ENCODE measurements at places on chromosomes 2 and 18.

DNA sequence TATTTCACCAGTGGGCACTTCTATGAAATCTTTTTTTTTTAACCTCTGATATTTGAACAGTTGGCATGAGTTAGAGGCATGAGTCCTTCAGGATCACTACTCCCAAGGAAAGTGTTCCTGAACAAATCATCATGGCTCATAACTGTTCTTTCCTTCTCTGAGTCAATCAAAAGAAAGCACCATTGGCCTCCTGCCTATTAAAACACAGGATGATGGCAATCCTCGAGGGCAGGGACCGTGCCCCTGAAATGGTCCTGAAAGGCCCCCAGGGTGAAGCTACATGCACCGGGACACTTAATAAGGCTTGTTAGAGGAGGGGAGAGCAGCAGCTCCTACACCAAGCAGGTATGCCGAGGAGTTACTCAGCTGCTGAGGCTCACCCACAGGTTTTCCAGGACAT, 43.5 kb downstream of the SLC14A2 start:
- DNase-seq = peak; percentile 28

DNA sequence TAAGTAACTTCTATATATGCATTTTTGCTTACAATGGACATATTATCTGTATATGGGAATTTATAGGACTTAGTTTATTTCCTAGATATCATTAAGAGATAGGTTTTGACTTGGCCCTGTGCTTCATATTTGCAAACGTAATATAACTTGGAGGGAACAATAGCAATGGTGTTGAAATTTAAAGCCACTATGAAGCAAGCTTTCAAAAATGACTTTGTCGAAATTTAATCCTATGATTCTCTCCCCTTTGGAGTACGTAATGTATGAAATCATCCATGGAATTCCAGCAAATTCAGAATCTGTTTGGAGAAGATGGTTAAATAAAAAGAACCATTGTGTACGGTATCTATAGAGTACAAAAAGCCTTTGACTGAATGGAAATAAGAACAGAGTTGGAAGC, 486.3 kb downstream of the ARHGAP15 start:
- no peak for DNase-seq

GRCh38 chr2:38243186-38243880, 133.7 kb downstream of the ATL2 start:
- DNase-seq = no peak

DNA sequence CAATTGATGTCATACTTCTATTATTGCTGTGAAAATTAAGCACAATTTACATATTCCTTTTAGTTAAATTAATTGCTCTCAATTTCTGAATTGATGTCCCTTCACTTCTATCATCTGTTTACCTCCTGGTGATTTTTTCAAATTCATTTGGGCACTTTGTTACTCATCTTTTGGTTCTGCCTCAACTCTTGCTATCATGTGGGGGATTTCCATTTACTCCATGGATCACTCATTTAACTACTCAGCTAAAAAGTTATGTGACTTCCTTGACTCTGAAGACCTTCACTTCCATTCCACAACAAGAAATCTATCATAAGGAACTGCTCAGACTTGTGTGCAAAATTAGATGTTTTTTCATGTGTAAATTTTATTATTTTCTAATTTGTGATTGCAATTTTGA, 126.2 kb downstream of the EHBP1 start:
- no peak for DNase-seq

DNA sequence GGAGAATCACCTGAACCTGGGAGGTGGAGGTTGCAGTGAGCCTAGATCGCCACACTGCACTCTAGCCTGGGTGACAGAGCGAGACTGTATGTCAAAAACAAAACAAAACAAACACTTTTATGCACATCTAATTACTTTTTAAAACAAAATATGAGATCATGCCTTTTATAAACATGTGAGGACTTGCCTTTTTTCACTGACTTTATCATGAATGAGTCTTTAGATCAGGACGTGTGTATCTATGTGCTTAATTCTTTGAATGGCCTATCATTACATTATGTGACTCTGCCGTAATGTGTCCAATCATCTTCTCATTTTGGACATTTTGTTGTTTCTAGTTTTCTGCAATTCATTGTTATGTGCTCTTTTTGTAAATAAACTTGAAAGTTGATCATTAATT, 58.7 kb downstream of the FAM117B start:
- DNase-seq = no peak

GRCh38 chr2:567865-568638, 109.2 kb downstream of the TMEM18 start:
- DNase-seq = peak; percentile 68

DNA sequence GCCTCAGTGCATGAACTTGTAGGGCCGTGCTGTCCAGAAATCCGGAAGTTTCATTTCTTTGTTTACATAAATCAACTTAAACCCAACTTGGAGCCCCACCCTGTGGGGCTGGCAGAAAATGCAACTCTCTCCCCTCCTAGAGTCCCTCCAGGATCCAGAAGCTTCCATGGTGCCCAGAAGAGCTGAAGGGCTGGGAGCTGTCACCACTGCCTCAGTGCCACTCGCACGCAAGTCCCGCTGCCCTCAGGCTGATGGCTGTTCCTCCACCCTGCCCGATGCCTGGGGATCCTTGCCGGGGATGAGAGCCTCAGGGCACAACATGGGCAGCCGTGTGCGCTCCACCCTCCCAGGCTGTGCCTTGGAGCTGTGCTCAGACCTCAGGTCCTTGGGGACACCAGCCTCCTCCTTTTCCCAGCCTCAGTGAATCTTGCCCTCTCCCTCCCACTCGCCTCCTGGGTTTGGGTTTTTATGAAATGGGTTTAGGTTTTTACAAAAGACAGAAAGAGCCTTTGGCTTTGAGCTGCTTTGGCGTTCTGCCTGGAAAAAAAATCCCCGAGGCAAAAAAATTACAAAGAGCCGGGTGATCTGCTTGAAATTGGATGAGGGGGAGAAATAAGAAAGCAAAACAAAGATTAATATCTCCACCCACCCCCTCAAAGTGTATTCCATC, 155.2 kb downstream of the TWIST2 start:
- DNase-seq = peak; percentile 35

- DNase-seq = no peak
These were observed 369.8 kb upstream of the SOX11 start for GRCh38 chr2:5322396-5322795.

- DNase-seq = no peak
These were observed 104.9 kb upstream of the CAVIN2 start for GRCh38 chr2:191951832-191952231.

- no peak for DNase-seq
These were observed 79.2 kb upstream of the MSH2 start for GRCh38 chr2:47323822-47324171.

DNA sequence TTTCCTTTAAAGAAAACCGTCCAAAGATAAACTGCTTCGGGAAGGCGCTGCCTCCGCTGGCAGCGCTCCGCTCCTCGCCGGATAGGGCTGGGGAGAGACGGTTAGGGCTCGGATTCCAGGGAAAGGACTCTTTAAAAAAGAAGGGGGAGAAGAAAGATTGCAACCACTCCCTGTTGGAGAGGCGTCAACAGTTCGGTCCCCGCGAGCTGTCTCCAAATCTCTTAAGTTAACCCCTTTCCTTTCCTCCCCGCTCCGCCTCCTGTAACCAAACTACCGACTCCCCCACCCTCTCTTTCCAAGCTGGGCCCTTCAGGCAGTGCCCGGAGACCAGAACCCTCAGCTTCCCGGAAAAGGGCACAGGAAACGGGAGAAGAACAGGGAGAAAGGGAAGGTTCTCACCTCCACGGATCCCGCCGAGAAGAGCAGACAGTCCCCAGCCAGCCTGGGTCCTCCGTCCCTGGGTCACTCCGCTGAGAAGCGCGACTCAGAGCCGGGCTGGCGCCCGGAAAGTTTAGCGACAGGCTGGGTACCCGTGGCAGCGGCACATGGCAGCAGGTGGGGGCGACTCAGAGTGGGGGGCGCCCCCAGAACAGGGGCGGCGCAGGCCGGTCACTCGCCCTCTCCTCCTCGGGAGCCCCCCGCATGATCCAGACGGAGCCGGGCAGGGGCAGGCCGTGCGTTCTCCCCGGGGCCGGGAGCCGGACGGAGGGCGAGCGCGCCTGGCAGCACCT, 675 bp downstream of the FZD5 start:
- no peak for DNase-seq

- DNase-seq = no peak
These were observed 38.1 kb downstream of the PLEK start for GRCh38 chr2:68403199-68403644.

GRCh38 chr2:164285576-164285975, 335.7 kb downstream of the GRB14 start:
- DNase-seq = no peak

- DNase-seq = peak; percentile 82
These were observed 37.2 kb upstream of the CFAP36 start for GRCh38 chr2:55482186-55482884.

GRCh38 chr2:125643585-125643984, 1012.4 kb upstream of the GYPC start:
- no peak for DNase-seq

DNA sequence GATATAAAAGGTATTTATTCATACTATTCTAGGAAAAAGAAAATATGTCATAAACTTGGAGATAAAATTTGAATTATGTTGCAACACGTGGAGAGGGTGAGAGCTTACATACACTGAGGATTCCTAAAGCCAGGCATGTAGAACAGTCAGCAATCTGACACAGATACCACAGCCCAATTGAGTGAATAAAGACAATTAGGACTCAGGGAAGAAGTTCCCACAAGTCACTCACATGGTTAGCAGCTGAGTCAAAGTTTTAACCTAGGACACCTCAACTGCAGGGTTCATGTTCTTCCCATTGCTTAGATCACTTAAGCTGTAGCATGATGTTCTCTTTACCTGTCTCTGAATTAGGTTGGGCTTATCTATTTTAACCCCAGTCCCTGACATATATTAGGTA, 189.5 kb downstream of the CMPK2 start:
- peak; percentile 66 for DNase-seq

- peak; percentile 75 for DNase-seq
These were observed 3.7 kb upstream of the PCBP1 start for GRCh38 chr2:70083344-70084156.

DNA sequence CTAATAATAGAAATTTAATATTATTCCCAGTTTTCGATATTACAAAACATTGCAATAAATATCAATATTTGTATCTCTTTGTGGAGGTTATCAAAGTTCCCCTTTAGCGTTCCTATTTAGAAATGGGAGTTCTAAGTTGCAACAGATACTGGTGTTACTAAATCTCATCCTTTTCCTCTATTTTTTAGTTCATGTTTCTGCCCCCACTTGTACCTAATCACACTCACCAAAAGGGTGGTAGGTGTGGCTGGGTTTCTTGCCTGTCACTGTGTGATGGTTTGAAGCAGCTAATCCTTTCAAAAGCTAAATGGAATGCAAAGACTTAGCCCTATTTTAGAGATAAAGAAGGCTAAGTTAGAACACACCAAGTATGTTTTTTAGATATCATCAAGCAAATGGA, 997.9 kb downstream of the TSN start:
- no peak for DNase-seq

DNA sequence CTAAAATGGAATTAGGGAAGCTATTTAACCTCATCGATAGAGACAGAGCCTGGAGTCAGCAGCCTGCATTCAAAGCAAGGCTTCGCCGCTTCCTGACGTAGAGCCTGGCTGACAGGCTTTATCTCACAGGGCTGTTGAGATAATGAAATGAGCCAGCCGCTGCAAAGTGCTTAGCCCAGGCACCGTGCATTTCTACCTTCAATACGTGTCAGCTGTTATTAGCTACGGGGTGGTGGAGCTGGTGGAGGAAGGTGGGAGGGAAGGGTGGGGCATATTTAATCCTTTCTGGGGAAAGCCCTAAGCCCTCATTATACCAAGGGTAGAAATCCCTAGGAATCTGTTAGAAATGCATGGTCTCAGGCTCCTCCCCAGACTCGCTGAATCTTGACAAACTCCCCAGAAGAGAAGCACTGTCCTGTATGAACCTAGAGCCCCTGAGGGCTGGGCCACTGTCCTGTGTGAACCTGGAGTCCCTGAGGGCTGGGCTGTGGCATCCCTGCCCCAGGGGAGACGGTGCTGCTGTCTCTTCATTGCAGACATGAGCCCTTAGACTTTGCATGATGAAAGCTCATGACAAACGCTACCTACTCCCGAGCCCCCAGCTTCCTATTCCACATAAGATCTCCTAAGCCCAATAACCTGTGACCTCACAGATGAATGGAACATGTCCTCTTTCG, 72.4 kb downstream of the ALPK2 start:
- DNase-seq = no peak

GRCh38 chr18:23881778-23882177, 132.8 kb upstream of the TTC39C start:
- DNase-seq = no peak

GRCh38 chr2:169716238-169716886, 17.3 kb upstream of the KLHL23 start:
- peak; percentile 66 for DNase-seq

- DNase-seq = no peak
These were observed 9.7 kb downstream of the UXS1 start for GRCh38 chr2:106184394-106184793.

DNA sequence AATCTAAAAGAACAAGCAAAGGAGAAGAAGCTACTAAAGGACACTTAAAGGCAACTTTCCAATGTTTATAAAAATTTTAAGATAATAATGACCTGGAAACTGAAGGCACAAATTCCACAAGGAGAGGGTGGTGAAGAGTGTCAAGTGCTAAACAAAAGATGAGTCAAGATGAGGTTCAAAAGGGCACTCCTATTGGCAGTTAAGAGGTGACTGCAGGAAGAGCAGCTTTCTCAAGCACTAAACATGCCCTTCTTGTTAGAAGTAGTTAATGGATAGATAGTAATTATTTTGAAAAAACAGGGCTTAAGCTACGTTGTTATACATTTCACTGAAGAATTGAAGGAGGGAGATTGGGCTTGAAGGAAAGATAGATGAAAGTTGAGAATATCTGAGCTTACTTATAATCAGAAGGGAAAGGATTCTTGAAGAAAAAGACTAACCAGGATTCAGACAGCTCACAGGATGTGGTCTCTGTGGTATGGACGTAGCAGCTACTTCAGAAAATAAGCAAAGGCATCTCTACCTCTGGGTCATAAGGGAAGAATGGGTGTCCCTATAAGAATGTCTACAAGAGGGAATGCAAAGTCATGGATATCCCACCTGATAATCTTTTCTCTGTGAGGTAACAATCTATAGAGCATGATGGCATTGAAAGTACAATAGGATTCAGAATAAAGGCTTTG, 454.7 kb upstream of the SLC39A10 start:
- DNase-seq = peak; percentile 36

GRCh38 chr18:80147418-80148325, 38.6 kb downstream of the ADNP2 start:
- DNase-seq = peak; percentile 82

GRCh38 chr2:141380008-141380979, 750.5 kb downstream of the LRP1B start:
- DNase-seq = peak; percentile 47

GRCh38 chr2:38277245-38278116, 99.6 kb downstream of the ATL2 start:
- peak; percentile 37 for DNase-seq

Measured in fibroblast of skin of right biceps (primary cell).